ENCODE measurements at places on chromosomes 7 and 10.
A peak's percentile ranks its signal among the peaks of the same experiment; 100 is the strongest.

DNA sequence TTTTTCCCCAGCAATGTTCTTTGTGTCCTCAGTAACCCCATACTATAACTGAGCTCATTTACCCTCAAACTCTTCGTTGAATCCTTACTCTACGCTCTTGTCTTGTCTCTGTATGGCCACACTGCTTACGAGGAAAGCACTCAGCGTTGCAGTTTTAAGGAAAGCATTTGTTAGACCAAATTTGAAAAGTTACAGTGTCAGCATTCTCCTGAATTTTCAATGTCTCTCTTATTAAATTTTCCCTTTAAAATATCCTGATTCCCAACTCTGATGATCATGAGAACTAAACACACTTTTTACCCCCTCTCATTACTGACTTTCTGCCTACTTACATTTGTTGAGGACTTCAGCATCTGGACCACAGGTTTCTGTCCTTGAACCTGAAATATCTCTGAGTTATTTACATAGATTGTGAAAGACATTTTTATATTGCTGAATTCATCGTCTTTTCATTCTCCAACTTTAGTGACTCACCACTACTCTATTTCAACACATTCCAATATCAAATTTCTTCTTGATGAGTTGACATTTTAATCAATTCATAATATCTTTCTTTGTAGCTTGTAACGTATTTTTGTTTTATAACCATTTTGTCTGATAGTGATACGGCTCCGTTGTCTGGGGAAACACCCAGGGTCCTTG, 19.8 kb upstream of the VWDE start:
- DNase-seq = no peak

- no peak for DNase-seq
Measured at GRCh38 chr10:73819081-73819480, 7.7 kb upstream of the NDST2 start.

DNA sequence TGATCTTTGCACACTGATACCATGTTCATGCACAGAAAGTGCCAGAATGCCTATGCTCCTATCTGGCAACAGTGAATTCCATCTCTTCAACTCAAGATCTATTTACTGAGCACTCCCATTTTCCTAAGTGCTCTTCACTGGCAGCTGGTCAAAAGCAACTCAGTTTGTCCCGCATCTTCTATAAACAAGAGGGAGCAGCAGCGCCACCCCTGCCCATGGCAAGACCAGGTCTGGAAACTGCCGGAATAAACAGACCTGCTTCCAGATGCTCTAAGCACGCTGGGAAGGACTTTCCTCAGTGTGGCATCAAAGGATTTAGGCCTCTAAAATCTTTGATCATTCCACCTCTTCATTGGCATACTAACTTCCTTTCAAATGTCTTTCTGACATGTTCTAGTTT, 104.4 kb upstream of the MACROH2A2 start:
- no peak for DNase-seq

- DNase-seq = no peak
Measured at GRCh38 chr10:98485959-98486358, 39.2 kb upstream of the HPS1 start.

- DNase-seq = peak; percentile 87
Measured at GRCh38 chr7:74587435-74588126, 69.9 kb upstream of the GTF2I start.

- no peak for DNase-seq
Measured at GRCh38 chr10:30827531-30828120, 198.1 kb upstream of the LYZL2 start.

GRCh38 chr10:101856626-101857025, 13.0 kb upstream of the KCNIP2 start:
- no peak for DNase-seq

DNA sequence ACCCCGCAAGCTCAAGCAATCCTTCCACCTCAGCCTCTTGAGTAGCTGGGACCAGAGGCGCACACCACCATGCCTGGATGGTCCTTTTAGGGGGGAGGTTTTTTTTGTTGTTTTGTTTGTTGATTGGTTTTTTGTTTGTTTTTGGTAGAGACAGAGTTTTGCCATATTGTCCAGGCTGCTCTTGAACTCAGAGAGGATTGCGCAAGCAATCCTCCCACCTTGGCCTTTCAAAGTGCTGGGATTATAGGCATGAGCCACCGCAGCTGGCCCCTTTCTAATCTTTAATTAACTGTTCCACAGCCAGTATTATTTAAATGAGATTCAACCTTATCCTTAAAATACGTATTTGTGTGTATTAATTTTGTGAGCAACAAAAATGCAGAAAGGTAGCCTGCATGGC, 65.8 kb downstream of the SLC13A1 start:
- no peak for DNase-seq

DNA sequence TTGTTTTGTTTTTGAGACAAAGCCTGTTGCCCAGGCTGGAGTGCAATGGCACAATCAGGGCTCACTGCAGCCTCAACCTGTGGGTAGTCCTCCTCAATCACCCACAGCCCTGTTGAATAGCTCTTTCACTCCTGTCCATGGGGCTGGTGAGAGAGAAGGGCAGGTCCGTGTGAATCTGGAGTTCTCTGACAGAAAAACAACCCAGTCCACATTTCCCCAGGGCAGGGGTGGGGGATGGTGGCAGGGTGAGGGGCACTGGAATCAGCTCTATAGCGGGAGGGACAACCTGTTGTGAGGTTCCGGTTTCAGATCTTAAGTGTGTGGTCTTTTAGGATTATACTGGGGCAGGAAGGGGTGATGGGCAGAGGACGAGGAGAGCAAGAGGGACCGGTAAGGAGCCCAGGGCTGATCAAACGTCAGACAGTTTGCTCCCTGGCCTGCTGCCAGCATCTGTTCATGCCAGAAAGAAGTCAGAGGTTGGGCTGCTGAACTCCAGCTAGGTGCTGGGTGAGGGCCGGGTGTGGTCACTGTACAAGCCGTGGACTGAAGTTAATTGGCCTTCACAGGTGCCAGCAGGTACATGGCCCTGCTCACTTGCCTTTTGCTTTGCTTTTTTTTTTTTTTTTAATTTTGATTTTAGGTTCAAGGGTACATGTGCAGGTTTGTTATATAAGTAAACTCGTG, 33.2 kb upstream of the MKRN1 start:
- no peak for DNase-seq

GRCh38 chr7:47285860-47286491, 295.9 kb downstream of the TNS3 start:
- DNase-seq = no peak

- DNase-seq = no peak
Measured at GRCh38 chr7:3094701-3095445, 51.2 kb upstream of the CARD11 start.

GRCh38 chr7:129118182-129118581, 26.3 kb upstream of the TSPAN33 start:
- no peak for DNase-seq

- DNase-seq = no peak
Measured at GRCh38 chr10:88702848-88703597, 3.0 kb upstream of the LIPK start.

- peak; percentile 62 for DNase-seq
Measured at GRCh38 chr10:33237736-33238624, 96.5 kb downstream of the NRP1 start.

- DNase-seq = peak; percentile 34
Measured at GRCh38 chr10:7826971-7827370, 8.7 kb downstream of the TAF3 start.

DNA sequence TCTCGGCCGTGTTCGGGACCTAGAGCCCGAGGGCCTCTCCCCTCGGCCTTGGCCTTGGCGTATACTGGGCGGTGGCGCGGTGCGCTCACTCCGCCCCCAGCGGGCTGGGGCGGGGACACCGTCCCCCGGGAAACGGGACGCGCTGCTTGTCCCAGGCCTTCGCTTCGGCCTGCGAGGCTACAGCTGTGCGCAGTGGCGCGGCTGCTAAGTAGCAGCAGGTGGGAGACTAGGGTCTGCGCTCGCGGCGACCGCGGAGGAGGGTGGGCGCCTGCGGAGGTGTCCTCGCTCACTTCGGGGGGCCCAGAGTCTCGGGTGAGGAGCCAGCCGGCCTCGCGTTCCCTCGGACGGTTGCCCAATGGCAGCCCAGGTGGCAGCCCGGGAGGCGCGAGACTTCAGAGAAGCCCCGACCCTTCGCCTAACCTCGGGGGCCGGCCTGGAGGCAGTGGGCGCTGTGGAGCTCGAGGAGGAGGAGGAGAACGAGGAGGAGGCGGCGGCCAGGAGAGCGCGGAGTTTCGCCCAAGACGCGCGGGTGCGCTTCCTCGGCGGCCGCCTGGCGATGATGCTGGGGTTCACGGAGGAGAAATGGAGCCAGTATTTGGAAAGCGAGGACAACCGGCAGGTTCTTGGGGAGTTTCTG, at the start of gene DNAH11:
TSS of gene DNAH11 (plus strand) at position 149 of the 637 bp plus-strand sequence. CDS start at position 356, 207 bp downstream.
- no peak for DNase-seq

DNA sequence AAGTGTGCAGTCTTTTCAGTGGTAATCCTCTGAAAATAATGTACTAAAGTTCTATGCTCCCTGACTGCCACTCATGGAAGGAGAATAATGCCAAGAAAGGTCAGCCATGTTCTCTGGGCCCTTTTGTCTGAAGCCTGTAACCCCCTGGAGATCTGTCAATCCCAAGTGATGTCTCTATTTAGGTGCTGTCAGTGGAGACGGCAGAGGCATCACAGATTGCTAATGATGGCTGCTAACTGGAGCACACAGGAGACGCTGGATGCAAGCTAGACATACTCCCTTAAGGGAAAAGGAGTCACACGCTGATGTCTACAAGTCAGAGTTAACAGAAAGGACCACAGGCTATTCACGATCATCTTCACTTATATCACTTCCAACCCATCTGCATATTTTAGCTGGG, 118.8 kb downstream of the RSU1 start:
- DNase-seq = no peak

DNA sequence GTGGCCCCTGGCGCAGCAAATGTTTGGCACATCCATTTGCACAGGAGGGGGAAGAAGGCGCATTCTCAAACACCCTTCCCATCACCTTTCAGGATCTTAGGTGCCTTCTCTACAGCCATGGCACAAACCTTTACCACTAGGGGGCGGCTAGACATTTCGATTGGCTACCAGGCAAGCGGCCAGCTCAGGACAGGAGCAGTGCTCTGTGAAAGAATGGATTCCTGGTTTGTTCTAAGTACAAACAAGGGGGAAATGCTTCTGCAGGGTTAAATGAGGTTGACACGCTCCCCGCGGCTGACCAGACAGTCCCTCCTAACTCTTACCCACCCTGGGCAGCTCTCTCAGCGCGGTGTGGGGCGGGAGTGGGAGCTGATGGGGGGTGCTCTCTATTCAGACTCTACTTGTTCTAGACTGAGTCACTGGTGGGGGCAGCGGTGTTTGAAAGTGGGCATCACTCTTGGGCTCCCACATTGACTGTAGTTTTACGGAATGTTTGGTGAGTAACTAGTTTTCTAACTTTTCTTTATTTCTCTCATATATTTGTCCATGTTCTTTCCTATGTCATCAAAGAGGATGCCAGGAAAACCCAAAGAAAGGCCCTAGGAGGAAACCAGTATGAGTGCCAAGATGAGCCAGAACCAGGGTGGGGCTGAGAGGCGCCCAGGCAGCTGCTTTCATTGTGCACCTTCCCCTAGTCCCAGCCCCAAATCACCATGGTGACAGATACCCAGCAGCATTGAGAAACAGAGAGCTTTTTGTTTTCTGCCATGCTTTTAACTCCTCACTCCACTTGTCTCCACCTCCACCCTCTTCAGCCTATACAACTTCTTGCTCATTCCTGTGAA, 61.4 kb upstream of the GPR158 start:
- peak; percentile 45 for DNase-seq

- DNase-seq = no peak
Measured at GRCh38 chr10:45509491-45509890, 135.5 kb downstream of the ALOX5 start.
